ENCODE measurements at places on chromosomes 16 and 17.

DNA sequence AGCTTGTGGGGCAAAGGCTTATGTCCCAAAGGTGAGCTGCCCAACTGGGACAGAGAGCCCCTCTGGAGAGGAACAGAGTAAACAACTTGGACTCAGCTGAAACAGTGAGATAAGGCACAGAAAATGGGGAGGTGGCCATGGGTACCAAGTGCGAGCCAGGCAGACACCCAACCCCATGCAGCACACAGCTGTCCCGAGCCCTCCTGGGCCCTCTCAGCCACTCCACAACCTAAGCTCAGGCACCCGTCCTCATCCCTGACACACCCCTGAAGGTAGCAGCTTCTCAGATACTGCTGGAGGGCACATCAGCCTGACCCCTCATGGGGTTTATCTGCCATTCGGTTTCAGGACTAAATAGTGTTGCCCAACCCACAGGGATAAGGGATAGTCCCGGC is 4.8 kb upstream of the GFOD2 start:
- DNase-seq = no peak

- DNase-seq = peak; percentile 80
Observed at GRCh38 chr16:7910116-7910515, 577.5 kb downstream of the RBFOX1 start.

GRCh38 chr16:64019339-64019738 is 1102.5 kb downstream of the CDH11 start:
- DNase-seq = no peak

DNA sequence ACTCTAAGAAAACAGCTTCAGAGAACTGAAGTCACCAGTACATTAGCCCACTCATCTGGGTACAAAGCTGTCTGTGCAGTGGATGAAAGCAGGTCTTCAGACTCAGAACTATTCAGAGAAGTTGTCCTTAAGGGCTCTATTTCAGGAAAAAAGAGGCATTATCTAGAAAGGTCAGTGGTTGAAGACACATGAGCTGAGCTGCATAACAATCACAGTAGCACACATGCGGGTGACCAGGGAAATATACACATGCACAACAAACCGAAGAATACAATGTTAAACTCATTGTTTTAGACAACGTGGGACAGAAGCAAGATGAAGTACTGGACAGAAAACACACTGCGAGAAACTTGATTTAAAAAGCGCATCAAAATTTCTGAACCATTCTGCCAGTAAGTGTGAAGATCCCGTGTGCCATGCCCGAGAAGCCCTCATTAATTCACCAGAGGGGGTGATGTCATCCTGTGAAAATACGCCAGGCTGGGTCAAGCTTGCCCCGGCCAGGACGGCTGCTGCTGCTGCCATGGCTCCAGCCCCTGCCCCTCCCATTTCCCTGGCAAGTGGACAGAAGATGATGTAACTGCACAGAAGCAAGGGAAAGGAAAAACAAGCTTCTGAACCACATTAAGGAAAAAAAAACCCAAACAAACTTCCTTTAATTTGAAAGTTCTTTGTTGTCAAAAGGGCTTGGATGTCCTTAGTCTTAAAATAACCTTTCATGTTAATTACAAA is 10.1 kb downstream of the DYNC1LI2 start:
- peak; percentile 2 for DNase-seq

DNA sequence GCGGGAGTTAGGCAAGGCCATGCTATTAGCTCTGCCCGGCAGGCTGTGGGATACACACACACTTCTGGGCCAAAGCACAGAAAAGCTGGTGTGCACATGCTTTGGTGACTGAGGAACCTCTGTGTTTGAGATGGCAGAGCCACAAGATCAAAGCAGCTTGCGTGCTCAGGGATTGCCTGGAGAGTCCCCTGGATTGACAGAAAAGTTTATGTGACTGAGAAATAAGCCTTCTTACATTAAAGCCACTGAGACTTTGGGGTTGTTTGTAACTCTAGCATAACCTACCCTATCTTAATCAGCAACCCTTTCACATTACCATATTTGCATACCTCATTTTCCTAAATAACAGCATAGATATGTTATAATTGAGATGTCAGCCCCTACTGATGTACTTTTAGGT is 69.3 kb downstream of the MYO1D start:
- no peak for DNase-seq

- no peak for DNase-seq
Observed at GRCh38 chr17:78368348-78368747, 8.5 kb upstream of the SOCS3 start.

- no peak for DNase-seq
Observed at GRCh38 chr17:77393274-77393600, 252.5 kb downstream of the SEC14L1 start.

DNA sequence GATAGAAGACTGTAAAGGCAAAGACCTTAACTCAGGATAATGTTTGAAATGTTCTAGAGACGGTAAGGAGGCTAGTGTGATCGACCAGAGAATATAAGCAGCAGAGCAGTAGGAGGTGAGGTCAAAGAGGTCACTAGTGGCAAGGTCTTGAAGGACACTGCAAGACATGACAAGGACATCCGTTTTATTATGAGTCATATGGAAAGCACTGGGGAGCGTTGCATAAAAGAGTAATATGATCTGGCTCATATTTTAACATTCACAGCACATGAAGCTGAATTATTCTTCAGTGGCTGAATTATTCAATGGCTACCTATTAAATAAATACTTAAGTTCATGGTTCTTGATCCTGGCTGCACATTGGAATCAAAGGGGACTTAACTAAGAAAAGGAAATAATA is 123.7 kb downstream of the SOX9 start:
- DNase-seq = no peak

GRCh38 chr16:67719778-67720144 is 645 bp upstream of the GFOD2 start:
- peak; percentile 26 for DNase-seq

DNA sequence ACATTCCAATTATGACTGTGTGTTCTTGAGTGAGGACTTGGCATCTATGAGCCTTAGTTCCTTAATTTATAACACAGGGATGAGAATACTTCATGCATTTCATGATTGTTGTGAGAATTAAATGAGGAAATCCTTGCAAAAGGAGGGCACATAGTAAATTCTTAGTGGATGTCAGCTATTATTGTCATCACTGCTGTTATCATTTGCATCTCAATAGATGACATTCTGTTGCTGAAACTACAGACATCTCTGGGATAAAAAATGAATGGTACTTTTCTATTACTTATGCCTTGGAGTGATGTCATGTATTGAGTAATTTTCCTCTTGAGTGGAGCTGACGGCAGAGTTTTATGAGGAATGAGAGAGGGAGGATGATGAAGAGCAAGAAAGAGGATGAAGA is 184.4 kb upstream of the CDH11 start:
- DNase-seq = no peak

GRCh38 chr17:82346342-82347300 is 12.4 kb upstream of the TEX19 start:
- no peak for DNase-seq

- no peak for DNase-seq
Observed at GRCh38 chr17:68446626-68447041, 10.7 kb downstream of the WIPI1 start.

GRCh38 chr17:5365831-5366230 is 53.6 kb downstream of the NUP88 start:
- DNase-seq = no peak

- DNase-seq = no peak
Observed at GRCh38 chr16:54072237-54072636, 214.3 kb downstream of the IRX3 start.

- peak; percentile 82 for DNase-seq
Observed at GRCh38 chr16:56681939-56682702, at the start of gene MT1X. Gene MT1X, plus strand, starts transcription at chr16:56682470. Its CDS starts 71 bp downstream, at chr16:56682541.

- no peak for DNase-seq
Observed at GRCh38 chr16:80680046-80680445, 124.4 kb downstream of the CDYL2 start.

DNA sequence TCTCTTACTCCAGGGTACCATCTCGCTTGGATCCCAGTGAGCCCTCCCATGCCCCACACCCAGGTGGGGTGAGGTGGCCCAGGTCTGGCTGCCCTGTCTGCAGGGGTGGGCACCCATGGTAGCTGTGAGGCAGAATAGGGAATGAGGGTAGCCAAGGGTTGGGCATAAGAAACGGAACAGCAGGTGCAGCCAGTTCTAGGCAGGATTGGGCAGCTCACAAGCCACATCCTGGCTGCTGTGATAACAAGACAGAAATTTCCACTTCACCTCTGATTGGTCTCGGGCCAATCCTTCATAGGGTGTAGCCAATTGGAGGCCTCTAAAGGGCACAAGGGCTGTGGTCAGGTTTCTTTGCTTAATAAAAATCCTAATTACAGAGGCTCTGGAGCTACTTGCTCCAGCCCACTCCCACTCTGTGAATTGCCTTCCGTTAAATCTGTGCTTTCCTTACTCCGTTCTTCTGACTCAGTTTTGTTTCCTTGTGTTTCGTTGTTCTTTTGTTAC is 1.5 kb upstream of the ARHGDIG start:
- peak; percentile 81 for DNase-seq

DNA sequence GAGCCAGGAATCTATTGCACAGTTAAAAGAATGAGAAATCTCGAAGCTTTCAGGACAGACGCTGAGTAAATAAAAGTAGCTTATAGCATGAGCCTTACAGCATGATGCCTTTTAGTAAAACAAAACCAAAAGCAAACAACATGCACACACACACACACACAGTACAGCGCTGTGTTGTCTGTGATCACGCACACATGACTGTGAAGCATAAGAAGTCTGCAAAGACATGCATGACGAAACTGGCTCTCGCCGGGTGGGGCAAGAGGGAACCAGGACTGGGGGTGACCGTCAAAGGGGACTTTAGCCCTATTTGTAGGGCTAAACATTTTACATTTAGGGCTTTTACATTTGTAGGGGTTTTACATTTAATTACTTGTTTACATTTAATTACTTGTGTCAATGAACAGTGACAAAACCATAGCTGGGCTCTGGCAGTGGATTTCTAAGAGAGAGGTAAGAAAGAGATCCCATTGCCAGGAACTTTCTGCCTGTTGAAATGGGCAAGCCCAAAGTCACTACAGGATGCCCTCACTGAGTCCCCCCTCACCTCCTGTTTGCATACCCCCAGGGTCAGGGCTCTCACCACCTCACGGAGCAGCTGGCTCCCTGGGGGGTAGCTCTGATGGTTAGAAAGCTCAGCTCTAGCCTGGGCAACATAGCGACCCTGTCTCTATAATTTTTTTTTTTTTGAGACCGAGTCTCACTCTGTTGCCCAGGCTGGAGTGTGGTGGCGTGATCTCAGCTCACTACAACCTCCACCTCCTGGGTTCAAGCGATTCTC is 2.0 kb upstream of the TNFRSF13B start:
- peak; percentile 46 for DNase-seq

- DNase-seq = no peak
Observed at GRCh38 chr17:35289222-35289621, 46.4 kb downstream of the SLFN5 start.
